ENCODE measurements at places on chromosomes 11 and 22. TPM values are rescaled to one million over a fixed set of nuclear protein-coding genes. Genes with fewer than 3 reads are reported as not detected.

- peak; percentile 39 for DNase-seq
Observed at GRCh38 chr11:76577226-76577920, 93.2 kb downstream of the LRRC32 start.

GRCh38 chr22:44759001-44759400 lies 6.6 kb downstream of the ARHGAP8 start:
- DNase-seq = no peak

- DNase-seq = peak; percentile 79
Observed at GRCh38 chr11:116840224-116840745, 2.9 kb upstream of the APOA1 start.

GRCh38 chr11:102546923-102547471 lies 16.4 kb upstream of the MMP7 start:
- DNase-seq = no peak

DNA sequence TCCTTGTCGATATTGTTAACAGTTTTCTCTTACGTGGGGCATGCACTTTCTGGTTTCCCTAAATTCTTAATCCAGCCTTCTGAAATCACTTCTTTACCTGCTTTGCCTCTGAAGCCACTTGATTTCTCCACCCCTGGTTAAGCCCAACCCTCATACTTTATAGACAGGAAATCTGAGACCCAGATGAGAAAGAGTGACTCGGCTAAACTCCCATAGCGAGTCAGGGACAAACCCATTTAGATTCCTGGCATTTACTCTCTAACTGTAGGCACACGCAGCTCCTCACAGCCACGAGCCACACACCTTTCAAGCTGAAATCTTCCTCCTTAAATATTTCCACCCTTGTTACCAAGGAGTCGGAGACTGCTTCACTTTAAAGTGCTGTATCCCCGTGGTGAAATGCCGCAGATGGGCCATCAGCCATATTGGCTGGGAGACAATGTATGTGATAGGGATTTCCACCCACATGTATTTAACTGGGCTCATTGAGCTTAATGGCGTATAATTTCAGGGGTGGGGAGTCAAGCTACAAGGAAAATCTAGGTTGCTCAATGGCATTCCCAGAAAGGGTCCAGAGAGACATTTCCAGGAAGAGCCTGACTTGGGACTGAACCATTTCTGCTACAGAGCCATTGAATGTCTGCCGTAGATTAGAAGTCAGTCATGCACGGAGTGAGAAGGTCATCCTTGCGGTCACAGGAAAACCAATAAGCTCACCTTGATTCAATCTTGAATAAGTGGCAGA lies 49.9 kb upstream of the GRK3 start:
- no peak for DNase-seq

DNA sequence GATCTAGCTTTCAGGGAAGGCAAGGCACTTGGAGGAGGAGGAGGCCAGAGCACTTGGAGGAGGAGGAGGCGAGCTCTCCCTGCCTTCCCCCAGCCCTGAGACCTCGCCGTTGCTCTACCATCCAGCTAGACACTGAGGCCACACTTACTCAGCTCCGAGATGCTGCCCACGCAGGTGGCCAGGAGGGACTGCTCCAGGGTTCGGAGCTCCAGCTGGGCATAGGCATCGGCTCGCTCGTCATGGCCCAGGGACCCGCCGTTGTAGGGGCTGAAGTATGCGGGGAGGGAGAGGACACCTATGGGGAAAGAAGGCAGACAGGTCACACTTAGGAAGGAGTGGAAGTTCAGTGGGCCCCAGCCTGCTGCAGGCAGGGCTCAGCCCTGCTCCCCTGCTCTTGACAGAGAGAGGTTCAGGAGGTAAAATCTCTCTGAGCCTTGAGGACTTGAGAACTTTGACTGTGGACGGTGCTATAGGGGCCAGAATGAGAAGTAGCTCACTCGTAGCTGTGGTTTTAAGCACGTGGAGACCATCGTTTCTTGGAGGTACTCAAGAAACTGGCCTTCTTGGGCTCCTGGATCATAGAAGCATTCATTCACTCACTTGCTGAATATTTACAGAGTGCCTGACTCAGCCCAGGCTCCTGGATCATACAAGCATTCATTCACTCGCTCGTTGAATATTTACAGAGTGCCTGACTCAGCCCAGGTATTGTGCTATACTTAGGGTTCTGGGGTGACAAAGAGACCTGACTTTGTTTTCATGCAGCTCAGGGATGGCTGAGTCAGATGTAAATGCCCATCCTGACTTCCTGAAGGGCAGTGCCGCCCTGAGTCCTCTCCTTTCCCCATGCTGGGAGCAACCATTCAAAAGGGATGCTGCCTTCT lies 99.2 kb downstream of the NAT10 start:
- DNase-seq = no peak

- no peak for DNase-seq
Observed at GRCh38 chr22:46076651-46077339, 73.5 kb upstream of the PPARA start.

- no peak for DNase-seq
Observed at GRCh38 chr11:14656536-14657457, 13.2 kb downstream of the PDE3B start.

The LRRC55 gene
- total RNA-seq = 2.9 TPM

The SCGB1A1 gene
- 16.0 TPM for total RNA-seq

The MED17 gene
- total RNA-seq = 27.8 TPM

The MYOD1 gene
- not detected for total RNA-seq

Measured in lung (tissue), 17 donors.